ENCODE measurements at places on chromosomes 12 and 14. TPM values are rescaled to one million over a fixed set of nuclear protein-coding genes. Genes with fewer than 3 reads are reported as not detected.

The IFI27 gene
- 20.4 TPM for total RNA-seq

The SRGAP1 gene
- 1.1 TPM for total RNA-seq

The GLT8D2 gene
- total RNA-seq = 0.43 TPM

The EVL gene
- total RNA-seq = 76.2 TPM

The WNT1 gene
- not detected for total RNA-seq

The NGB gene
- total RNA-seq = not detected

The PPM1H gene
- 8.0 TPM for total RNA-seq

The HSPB8 gene
- 0.96 TPM for total RNA-seq

The CCDC184 gene
- total RNA-seq = not detected

The TMEM253 gene
- total RNA-seq = 0.15 TPM

The LMNTD1 gene
- not detected for total RNA-seq

The IL22 gene
- total RNA-seq = not detected

The FAM90A1 gene
- total RNA-seq = not detected

The BIN2 gene
- 2.7 TPM for total RNA-seq

The MLF2 gene
- total RNA-seq = 133 TPM

The VRTN gene
- total RNA-seq = 0.08 TPM

The AQP6 gene
- 0.28 TPM for total RNA-seq

The ACSS3 gene
- total RNA-seq = 47.4 TPM

The ZDHHC22 gene
- total RNA-seq = not detected

The CD163L1 gene
- total RNA-seq = 0.78 TPM

The LBHD2 gene
- total RNA-seq = not detected

The FANCM gene
- 2.5 TPM for total RNA-seq

The DCAF11 gene
- 212 TPM for total RNA-seq

The HOXC12 gene
- not detected for total RNA-seq
